ENCODE measurements at places on chromosomes 11 and 22.

GRCh38 chr22:25759825-25760231 lies 17.8 kb downstream of the MYO18B start:
- peak; percentile 47 for DNase-seq

- no peak for DNase-seq
Measured at GRCh38 chr22:45103756-45104155, 60.0 kb upstream of the NUP50 start.

- DNase-seq = no peak
Measured at GRCh38 chr11:82012276-82012675, 721.4 kb downstream of the FAM181B start.

DNA sequence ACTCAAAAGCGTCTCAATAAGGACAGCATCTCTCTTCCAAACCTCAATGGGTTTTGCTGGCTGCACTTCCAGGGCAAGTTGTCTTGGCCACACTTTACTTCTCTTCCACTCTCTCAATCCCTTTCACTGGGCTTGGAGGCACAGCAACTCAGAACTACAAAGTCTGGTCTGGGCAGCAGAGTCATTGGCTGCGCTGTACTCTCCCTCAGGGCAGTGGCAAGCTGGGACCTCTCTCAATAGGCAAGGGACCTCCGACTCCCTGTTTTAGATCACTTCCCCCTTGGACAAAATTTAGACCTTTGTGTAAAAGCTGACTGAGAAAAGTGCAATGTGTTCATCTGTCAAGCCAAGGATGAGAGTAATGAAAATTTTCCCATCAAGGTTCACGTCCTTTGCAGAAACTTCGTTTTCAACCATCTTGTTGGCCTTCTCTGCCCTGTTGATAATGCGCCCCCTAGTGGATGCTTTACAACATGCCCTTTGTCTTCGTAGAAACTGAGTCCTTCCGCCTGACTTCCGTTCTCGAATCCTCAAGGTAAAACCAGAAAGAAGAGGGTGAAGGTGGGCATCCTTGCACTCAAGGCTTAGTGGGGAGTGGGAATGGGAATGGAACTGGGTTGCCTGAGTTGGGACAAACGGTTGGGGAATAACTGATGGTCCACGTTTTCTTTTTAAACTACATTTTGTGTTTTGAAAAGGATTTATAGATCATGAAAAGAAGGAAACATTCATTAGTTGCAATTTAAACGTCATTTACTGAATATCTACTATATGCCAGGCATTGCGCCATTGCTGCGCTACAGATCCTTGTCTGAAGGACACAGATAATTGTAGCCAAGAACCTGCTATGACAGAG lies 99.1 kb downstream of the CD44 start:
- peak; percentile 86 for DNase-seq
